Prostate gland (tissue), 2 donors: ENCODE measurements at places on chromosomes 6 and 20. TPM values are rescaled to one million over a fixed set of nuclear protein-coding genes. Genes with fewer than 3 reads are reported as not detected.
A peak's percentile ranks its signal among the peaks of the same experiment; 100 is the strongest.

DNA sequence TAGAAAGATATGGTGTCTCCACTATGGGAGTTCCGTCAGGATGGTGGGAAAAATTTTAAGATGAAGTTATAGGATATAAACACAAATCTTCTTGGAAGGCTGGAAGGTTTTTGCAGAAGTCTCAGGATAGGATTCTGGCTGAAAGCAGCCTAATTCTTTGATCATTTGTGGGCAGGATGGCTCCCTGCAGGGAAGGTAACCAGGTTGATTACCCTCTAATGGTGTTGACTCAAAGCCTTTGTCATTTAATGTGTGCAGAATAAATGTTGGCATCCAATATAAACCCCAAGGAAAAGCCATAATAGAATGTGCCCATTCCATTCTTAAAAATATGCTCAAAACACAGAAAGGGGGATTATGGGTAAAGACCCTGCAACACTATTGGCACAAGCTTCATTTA, 204.3 kb downstream of the EPM2A start:
- H3K4me1 ChIP-seq: no peaks in the 10 kb centered on the region
- no peak overlapping the region for H3K4me3 ChIP-seq
- no peaks in the 10 kb centered on the region for H3K36me3 ChIP-seq
- no peak overlapping the region for H3K27ac ChIP-seq
- no peaks in the 10 kb centered on the region for H3K27me3 ChIP-seq
- no peak for DNase-seq

DNA sequence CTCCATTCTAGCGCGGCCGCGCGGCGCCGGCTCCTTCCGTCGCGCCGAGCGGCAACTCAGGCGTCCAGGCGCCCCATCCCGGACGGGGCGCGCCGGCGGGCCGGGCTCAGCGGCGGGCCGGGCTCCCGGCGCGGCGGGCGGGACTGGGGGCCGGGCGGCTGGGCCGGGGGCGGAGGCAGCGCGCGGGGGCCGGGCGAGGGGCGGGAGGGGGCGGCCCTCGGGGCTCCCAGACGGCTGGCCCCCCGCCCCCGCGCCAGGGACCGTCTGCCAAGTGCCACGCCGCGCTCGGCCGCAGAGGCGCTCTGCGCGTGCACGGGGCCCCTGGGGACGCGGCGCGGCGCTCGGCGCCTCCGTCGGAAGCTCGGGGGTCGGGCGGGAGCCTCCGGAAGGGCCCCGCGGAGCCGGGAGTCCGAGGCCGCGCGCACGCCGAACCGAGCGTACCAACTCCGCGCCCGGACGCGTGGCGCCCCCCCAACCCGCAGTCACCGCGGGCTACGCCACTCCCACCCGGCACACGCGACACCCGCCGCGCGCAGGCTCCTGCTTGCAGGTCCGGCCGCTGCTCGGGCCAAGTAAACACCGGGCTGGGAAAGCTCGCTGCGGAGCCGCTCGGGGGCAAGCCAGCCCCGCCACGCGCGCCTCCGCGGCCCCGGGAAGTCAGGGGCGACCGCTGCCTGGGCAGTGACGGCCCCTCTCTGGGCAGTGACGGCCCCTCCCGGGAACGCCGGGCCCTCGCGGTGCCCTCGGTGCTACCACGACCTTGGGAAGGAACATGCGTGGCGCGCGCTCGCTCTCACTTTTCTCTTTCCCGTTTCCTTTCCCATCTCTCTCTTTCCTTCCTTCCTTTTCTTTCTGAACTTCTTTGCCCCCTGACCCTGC, at the start of gene PREX1:
Gene PREX1, minus strand, starts transcription at position 145 of the 879 bp plus-strand sequence. Its CDS starts 139 bp downstream, at position 6.
- no peaks in the 10 kb centered on the region for H3K27me3 ChIP-seq
- H3K36me3 ChIP-seq: no peaks in the 10 kb centered on the region
- H3K27ac ChIP-seq: peak within 1 kb of the TSS; percentile 67
- no peaks in the 10 kb centered on the region for H3K4me1 ChIP-seq
- DNase-seq: peak; percentile 66

DNA sequence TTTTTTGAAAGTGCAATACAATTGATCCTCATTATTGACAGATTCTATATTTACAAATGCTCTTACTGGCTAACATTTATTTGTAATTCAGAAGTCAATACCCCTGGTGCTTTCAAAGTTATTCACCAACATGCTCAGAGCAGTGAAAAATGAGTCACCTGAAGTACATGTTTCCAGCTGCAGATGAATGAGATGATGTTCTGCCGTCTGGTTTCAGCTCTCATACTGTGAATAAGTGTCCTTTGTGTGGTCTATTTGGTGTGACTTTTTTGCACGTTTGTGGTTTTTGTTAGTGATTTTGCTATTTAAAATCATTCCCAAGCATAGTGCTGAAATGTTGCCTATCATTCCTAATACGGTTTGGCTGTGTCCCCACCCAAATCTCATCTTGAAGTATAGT, 22.3 kb upstream of the EYA4 start:
- H3K4me1 ChIP-seq: no peaks in the 10 kb centered on the region
- H3K4me3 ChIP-seq: no peak overlapping the region
- H3K27me3 ChIP-seq: no peaks in the 10 kb centered on the region
- DNase-seq: no peak
- H3K36me3 ChIP-seq: no peaks in the 10 kb centered on the region

GRCh38 chr6:42404484-42404883, 47.2 kb downstream of the TRERF1 start:
- no peak overlapping the region for H3K27ac ChIP-seq
- no peak for DNase-seq
- H3K27me3 ChIP-seq: no peaks in the 10 kb centered on the region
- H3K4me3 ChIP-seq: no peak overlapping the region
- H3K36me3 ChIP-seq: no peaks in the 10 kb centered on the region
- no peaks in the 10 kb centered on the region for H3K4me1 ChIP-seq

DNA sequence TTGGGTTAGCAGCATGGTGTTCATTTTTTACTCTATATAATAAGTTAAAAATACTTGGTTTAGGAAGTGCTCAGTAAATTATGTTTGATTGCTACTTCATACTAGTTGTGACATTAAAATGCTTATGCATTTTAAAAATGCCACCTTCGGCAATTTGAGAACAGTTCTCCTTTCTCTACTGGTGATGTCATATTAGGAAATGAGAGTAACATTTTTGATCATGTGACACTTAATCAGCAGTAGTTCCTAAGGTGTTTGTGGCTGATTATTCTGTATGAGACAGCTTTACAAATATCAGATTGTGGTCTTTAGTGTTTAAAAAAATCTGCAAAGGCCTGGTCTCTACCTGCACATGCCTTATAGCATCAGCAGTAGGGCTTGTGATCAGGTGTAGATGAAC, 4.4 kb downstream of the GZF1 start:
- H3K4me1 ChIP-seq: peaks cover 8% of the 10 kb centered on the region
- DNase-seq: no peak
- H3K36me3 ChIP-seq: no peaks in the 10 kb centered on the region
- H3K27me3 ChIP-seq: no peaks in the 10 kb centered on the region
- H3K27ac ChIP-seq: no peak overlapping the region

DNA sequence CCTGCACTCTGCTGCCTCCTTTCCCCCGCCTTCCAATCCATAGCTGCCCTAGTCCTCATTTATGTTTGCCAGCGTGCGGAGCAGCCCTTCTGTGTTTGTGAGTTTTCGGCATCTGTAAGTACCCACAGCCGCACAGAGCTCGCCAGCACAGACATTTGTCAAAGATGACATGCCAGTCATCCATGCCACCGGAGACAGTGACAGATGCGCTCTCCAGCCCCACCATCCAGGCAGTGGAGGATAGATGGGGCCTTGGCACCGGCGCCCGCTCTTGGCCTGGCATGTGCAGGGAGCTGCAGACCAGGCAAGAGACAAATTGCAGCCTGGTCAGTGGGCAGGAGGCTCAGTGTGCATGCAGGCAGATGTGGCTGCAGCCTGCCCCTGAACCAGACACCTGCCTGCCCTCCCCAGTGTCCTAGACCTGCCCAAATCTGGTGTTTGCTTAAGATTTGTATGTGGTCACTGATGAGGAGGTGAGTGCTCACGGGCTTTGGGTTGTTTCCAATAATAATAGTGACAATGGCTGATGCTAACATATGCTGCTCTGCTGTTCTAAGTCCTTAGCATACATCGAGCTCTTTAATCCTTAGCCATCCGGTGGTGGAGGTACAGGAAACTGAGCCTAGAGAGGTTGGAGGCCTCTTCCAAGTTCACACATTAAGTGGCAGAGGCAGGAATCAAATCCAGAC, 78.1 kb downstream of the UNC5CL start:
- no peaks in the 10 kb centered on the region for H3K36me3 ChIP-seq
- DNase-seq: no peak
- H3K4me1 ChIP-seq: no peaks in the 10 kb centered on the region
- H3K27ac ChIP-seq: no peak overlapping the region
- no peak overlapping the region for H3K4me3 ChIP-seq

- H3K36me3 ChIP-seq: no peaks in the 10 kb centered on the region
- DNase-seq: no peak
- no peak overlapping the region for H3K27ac ChIP-seq
Observed at GRCh38 chr6:73569121-73569520, 48.3 kb upstream of the EEF1A1 start.

GRCh38 chr6:128763599-128764300, 119.2 kb upstream of the LAMA2 start:
- H3K4me1 ChIP-seq: no peaks in the 10 kb centered on the region
- H3K36me3 ChIP-seq: no peaks in the 10 kb centered on the region
- H3K27ac ChIP-seq: no peak overlapping the region
- DNase-seq: no peak

DNA sequence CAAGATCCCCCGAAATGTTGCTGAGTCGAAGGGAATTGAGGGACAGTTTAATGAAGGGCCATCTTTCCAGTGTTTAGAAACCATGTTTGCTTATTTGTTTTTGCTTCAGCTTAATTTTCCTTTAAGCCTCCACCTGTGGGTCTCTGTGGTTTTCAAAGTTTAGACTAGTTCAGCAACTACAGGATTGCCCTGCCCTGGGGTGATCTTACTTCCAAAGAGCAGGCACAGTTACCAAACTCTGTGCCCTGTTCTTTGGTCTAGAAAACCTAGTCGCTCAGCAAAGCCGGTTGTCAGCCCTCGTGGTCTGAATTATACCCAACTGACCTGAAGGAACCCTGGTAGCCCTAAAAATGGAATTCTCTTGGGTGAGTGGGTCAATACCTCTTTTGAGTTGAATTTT, 219.2 kb upstream of the GMDS start:
- no peak overlapping the region for H3K27ac ChIP-seq
- H3K4me1 ChIP-seq: no peaks in the 10 kb centered on the region
- H3K36me3 ChIP-seq: no peaks in the 10 kb centered on the region

GRCh38 chr6:11875325-11876109, 96.9 kb upstream of the ADTRP start:
- H3K4me3 ChIP-seq: no peak overlapping the region
- no peaks in the 10 kb centered on the region for H3K4me1 ChIP-seq
- DNase-seq: no peak
- H3K27ac ChIP-seq: no peak overlapping the region
- no peaks in the 10 kb centered on the region for H3K27me3 ChIP-seq
- H3K36me3 ChIP-seq: no peaks in the 10 kb centered on the region

- DNase-seq: no peak
- no peaks in the 10 kb centered on the region for H3K36me3 ChIP-seq
- no peak overlapping the region for H3K27ac ChIP-seq
- H3K4me1 ChIP-seq: no peaks in the 10 kb centered on the region
- no peaks in the 10 kb centered on the region for H3K27me3 ChIP-seq
- H3K4me3 ChIP-seq: no peak overlapping the region
Observed at GRCh38 chr6:130965656-130966055, 97.4 kb downstream of the EPB41L2 start.

COL11A2 gene
- 0.91 TPM for total RNA-seq

GRM4 gene
- 4.4 TPM for total RNA-seq

ZBP1 gene
- 8.9 TPM for total RNA-seq

EDN3 gene
- 8.2 TPM for total RNA-seq

FAM184A gene
- 3.6 TPM for total RNA-seq

ASIP gene
- not detected for total RNA-seq

GPR6 gene
- total RNA-seq: not detected

FITM2 gene
- 11.6 TPM for total RNA-seq
